Muscle of leg (tissue), 16 donors: ENCODE measurements at places on chromosomes 3 and 15. TPM values are rescaled to one million over a fixed set of nuclear protein-coding genes. Genes with fewer than 3 reads are reported as not detected.

HHLA2 gene
- polyA plus RNA-seq: not detected

SPTSSB gene
- polyA plus RNA-seq: 1.4 TPM

DBR1 gene
- polyA plus RNA-seq: 9.5 TPM

SLC2A2 gene
- polyA plus RNA-seq: not detected

ITIH1 gene
- polyA plus RNA-seq: not detected

TSEN2 gene
- 9.7 TPM for polyA plus RNA-seq

FBXL2 gene
- polyA plus RNA-seq: 10.7 TPM
